ENCODE measurements at places on chromosomes 5 and 9.

- no peak for DNase-seq
Measured at GRCh38 chr5:61354199-61354598, 22.1 kb downstream of the ZSWIM6 start.

- peak; percentile 68 for DNase-seq
Measured at GRCh38 chr9:70488098-70488792, 73.8 kb upstream of the KLF9 start.

- DNase-seq: no peak
Measured at GRCh38 chr9:97848215-97848479, 4.9 kb upstream of the FOXE1 start.

DNA sequence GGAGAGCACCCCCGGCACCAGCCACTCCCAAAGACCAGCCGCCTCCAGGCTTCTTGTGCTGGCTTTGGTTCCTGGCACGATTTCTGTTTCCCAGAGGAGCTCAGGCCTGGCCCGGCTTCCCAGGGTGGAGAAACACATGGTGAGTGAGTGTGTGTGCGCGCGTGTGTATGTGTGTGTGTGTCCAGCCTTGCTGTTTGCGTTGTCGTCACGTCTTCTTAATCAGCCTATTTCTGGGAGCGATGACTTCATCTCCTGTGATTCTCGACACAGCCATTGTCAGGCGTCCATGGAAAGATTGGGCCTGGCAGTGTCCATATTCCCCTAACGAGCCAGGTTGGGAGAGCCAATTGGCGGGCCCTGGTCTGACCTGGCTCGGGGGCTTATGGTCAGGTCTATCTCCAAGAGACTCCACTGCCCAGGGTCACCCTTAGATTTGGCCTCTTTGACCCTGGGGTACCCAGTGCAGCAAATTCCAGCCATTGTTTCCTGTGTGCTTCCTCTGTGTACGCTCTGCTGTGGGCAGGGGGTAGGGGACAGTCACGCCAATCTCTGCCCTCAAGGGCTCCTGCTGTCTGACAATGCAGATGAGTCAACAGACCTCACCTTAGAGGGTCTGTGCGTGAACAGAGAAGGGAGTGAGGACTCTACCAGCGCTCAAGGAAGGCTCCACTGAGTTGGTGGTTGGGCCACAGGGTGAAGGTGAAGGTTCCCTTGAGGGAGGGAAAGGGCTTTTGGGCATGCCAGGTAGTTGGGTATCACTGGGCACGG lies 73.8 kb downstream of the DAB2IP start:
- peak; percentile 88 for DNase-seq

DNA sequence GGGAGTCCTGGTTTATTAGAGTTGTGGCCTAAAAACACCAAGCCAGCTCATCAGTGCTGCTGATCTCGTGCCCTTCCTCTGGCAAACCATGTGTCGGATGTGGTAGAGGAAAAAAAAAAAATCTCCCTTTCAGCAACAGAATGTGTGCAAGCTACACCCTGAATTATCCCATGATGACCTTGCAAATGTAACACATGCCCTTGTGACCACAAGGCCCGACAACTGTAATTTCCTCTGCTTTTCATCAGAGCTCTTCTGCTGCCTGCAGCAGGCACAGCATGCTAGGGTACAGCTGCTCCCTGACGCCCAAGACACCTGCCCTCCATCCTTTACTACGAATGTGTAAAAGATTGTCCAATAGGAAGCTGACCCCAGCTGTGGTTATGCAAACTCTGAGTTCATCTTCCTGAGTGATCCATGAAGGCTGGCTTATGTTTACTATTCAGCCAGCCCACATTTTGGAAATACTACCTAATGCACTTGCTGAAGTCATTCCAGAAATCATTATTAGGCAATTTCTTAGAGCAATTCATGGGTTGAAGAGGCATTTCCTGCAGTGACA lies 14.6 kb upstream of the BNC2 start:
- peak; percentile 84 for DNase-seq

DNA sequence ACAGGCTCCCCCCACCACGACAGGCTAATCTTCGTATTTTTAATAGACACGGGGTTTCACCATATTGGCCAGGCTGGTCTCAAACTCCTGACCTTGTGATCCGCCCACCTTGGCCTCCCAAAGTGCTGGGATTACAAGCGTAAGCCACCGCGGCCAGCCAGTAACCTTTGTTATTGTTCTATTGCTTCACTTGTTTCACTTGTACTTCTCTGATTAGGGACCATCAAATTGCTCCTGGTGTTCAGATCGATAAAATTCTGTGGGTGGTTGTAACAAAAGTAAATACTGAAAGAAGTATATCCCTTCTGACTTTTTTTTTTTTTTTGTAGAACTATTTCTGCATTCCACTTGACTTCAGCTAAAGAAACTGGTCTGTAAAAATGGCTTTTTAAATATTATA lies 445.5 kb upstream of the CDH10 start:
- no peak for DNase-seq

GRCh38 chr9:33795819-33796218 lies 458 bp downstream of the PRSS3 start:
- DNase-seq: no peak

DNA sequence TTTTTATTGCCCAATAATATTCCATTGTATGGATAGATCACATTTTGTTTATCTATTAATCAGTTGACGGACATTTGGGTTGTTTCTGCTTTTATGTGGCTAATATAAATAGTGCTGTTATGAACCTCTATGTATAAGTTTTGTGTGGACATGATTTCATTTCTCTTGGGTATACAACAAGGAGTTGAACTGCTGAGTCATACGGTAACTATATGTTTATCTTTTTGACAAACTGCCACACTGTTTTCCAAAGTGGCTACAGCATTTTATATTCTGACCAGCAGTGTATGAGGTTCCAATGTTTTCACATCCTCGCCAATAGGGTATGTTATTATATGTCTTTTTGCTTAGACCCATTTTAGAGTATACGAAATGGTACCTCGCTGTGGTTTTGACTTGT lies 264.3 kb downstream of the RFX3 start:
- no peak for DNase-seq

GRCh38 chr9:86402591-86402990 lies 48.4 kb upstream of the TUT7 start:
- DNase-seq: no peak

DNA sequence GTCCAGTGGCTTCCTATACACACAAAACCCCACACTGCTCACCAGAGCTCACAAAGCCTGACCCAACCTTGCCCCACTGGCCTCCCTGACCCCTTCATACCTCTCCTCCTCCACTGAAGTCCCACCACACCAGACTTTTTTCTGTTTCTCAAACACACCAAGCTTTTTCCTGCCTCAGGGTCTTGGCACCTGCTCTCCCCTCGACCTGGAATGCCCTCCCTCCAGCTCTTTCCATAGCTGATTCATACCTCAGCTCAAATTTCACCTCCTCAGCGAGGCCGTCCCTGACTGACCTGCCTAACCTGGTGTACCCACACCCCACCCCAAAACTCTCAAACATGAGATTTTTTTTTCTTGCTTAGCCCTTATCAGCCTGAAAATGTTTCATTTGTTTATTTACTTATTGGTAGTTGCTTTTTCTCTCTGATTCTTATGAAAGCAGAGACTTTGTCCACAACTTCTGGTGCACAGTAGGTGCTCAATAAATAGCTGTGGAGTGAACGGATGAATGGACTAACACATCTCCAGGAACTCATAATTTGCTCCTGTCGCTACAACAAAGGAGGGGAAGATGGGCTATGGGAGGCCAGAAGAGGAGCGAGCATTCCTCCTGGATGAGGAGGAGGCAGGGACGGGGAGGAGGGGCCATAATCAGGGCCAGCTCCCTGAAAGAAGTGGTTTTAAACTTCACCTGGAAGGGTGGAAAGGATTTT lies 84.3 kb downstream of the SH3TC2 start:
- no peak for DNase-seq

DNA sequence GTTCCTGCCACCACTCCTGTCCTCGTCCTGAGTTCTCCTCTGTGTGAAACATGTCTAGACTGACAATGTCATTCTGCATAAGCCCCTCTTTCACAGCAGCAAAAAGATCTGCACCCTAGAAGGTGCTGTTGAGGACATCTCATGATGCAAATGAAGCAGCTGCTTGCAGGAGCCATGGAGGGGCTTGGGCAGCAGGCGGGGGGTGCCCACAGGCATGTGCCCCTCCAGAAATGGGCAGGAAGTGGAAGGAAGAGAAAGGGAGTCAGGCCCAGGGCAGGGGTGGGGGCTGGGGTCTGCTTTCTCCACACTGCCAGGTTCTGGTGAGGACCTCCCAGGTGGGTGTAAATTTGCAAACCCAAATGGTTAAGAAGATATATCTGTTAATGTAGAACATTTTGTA lies 54.5 kb upstream of the KCNMB1 start:
- no peak for DNase-seq

- DNase-seq: no peak
Measured at GRCh38 chr5:122137702-122138101, 8.4 kb downstream of the ZNF474 start.

DNA sequence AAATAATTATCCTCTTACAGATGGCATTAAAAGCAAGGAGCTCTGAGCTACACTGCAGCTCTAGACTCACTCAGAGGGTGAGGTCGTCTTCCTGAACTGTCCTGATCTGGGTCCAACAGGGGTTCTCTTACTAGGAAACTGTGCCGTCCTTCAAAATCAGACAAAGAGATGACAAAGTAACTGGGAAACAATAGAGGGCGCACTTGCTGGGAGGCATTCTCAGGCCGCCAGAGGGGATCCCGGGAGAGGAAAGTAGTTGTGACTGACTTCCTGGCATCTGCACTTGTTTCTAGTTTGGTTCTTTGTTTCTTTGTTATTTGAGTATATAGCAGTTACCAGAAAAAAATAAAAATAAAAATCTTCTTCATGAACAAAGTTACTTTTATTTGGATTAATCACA lies 142.9 kb upstream of the MSX2 start:
- DNase-seq: no peak

GRCh38 chr9:97502984-97503861 lies 1.8 kb downstream of the TMOD1 start:
- DNase-seq: no peak

DNA sequence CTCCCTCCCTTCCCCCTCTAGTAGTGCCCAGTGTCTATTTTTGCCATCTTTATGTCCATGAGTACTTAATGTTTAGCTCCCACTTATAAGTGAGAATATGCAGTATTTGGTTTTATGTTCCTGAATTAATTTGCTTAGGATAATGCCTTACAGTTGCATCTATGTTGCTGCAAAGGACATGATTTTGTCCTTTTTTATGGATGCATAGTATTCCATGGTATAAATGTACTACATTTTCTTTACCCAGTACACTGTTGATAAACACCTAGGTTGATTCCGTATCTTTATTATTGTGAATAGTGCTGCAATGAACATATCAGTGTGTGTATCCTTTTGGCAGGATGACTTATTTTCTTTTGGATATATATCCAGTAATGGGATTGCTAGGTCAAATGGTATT lies 3.8 kb downstream of the ABLIM3 start:
- no peak for DNase-seq

- DNase-seq: no peak
Measured at GRCh38 chr9:23663946-23664345, 162.1 kb downstream of the ELAVL2 start.

GRCh38 chr5:37951946-37952721 lies 112.3 kb upstream of the GDNF start:
- DNase-seq: peak; percentile 11

- DNase-seq: no peak
Measured at GRCh38 chr9:131433302-131433854, 39.5 kb downstream of the PRRC2B start.

DNA sequence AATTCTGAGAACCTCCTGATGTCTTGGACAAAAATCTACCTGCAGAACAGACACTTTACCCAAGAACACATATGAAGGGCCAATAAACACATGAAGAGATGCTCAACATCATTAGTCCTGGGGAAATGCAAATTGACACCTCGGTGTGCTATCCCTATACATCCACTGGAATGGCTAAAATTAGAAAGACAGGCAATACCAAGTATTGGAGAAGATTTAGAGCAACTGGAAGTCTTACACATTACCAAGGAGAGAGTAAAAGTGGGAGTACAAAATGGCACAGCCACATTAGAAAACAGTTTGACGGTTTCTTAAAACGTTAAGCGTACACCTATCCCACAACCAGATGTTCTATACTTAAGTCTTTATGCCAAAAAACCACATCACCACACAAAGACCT lies 3.3 kb upstream of the TDRD7 start:
- no peak for DNase-seq

GRCh38 chr5:54908774-54909525 lies 76.4 kb downstream of the ESM1 start:
- DNase-seq: no peak

DNA sequence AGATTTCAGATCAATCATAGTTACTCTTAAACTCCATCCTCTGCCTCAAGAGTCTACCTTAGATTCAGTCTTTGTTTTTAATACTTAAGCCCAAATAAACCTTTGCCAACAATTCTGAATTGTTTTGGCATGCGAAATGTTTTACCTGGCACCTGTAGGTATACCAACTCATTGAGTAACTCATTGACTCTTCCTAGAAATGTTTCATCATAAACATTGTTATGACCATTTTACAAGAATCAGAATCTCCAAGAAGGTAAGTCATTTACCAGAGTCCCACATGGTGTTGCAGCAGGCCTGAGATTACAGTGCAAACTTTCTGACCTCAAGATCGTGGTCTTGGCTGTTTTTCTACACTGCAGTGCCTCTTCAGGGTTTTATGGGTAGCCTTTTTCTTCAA lies 750.4 kb downstream of the BRINP1 start:
- no peak for DNase-seq

GRCh38 chr9:93480728-93481324 lies 27.4 kb upstream of the FAM120AOS start:
- DNase-seq: no peak

DNA sequence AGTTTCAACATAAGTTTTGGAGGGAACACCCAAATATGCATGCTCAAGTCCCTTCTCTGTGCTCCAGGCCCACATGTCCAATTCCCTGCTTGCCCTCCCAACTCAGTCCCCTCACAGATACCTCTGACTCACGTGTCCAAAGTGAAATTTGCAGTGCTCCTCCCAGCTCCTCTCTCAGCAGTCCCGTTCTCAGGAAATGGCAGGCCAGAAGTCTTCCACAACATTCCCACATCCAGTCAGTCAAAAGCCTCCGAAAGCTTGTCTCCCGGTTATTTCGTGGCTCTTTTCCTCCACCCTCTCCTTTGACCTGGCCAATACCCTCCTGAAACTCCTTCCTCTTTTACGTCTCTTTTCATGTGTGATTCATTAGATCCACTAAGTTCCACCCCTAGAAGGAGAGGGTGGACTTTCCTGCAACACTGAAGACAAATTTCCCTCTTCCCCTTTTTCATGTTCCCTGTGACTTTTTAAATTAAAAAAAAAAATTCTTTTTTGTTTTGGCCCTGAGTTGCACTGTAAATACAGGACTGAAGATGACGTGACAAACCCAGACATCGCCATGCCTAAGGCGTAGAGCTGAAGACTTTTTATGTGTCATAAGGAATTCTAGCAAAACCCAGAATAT lies 12.8 kb upstream of the MGAT1 start:
- no peak for DNase-seq
